CD4-positive, alpha-beta T cell treated with Interleukin-17A for 1 hour (primary cell): ENCODE measurements at places on chromosomes 3 and 15.

GRCh38 chr3:11377719-11378118 is 105.5 kb downstream of the ATG7 start:
- DNase-seq: no peak

GRCh38 chr3:172391592-172392302 is 56.5 kb downstream of the GHSR start:
- DNase-seq: no peak

GRCh38 chr3:97613139-97613538 is 151.4 kb upstream of the ARL6 start:
- DNase-seq: no peak

DNA sequence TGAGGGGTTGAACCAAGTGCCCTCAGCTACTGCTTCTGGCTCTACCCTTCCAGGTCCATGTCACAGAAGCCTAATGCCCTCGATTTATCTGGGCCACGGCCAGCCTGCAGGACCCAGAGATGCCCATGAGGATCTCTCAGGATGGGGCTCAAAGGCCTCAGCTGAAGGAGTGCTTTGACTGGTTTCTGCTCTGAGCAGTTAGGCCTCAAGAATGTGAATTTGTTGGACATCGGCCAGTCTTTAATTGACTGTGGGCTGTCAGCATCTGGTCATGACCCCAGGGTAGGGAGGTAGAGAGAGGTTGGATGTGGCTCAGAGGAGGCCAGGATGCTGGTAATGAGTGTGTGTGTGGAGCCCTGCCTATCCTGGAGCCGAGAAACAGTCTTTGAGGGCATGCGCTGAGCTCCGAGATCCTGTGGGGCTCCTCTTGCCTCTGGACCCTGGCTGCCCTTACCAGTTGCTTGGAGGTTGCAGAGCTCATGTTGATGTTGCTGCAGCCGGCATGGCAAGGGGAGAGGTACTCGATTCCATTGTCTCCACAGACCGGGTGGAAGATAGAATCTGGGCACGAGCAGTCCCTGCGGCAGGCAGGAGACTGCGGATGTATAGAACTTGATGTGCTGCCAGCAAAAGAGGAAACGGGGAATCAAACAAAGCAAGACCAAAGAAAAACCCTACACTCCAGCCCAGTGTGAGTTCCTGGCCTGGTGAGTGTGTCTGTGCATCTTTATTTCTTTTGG is 49.1 kb upstream of the RAB6B start:
- DNase-seq: no peak

DNA sequence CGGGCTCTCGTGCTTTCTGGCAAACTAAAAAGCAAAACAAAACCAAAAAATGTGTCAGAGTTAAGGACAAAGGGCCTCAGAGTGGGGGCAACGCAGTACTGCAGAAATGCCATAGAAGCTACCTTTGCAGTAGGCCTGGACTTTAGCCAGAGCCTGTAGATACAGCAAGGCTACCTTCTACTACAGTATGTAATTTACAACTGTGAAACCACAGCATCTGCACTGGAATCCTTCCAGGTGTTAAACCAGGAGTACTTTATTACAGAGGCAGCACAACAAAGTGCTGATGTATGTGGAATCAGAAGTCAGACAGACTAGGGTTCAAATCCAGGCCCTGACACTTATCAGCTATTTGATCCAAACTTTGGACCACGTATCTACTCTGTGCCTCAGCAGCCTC is 34.9 kb downstream of the RUBCN start:
- DNase-seq: no peak

DNA sequence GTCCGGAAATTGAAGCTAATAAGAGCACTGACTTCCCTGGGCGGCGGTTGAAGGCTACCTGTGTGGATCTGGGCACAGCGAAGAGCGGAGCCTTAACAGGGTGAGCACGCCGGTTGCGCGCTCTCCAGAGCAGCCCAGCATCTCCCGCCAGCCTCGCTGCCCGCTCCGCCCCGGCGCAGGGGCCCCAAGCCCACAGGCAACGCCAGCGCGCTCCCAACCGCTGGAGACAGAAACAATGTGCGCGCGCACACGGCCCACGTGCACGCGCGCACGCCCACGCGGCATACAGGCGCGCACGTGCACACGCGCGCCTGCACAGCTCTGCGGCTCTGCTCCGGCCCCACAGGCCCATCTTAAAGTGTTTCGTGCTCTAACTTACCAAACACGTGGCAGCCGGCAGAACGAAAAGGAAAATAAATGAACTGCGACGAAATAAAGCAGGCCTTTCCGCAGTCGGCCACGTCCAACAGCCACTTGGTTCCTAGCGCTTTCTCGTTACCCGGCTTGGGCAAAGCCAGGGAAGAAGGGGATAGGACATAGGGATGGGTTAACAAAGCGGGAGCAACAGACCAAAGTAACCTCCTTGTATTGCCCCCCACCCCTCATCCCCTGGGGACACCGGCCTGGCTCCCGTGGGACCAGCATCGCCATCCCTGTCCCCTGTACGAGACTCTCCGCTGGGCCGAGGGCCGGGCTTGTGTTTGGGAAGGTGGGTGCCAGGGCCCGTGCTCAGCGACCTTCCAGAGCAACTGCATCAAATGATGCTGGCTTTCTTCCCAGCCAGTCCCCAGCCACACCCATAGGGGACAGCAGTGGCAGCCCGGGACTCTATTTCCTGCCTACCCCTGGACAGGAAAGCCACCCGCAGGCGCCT is 203.7 kb downstream of the ABHD5 start:
- DNase-seq: no peak

DNA sequence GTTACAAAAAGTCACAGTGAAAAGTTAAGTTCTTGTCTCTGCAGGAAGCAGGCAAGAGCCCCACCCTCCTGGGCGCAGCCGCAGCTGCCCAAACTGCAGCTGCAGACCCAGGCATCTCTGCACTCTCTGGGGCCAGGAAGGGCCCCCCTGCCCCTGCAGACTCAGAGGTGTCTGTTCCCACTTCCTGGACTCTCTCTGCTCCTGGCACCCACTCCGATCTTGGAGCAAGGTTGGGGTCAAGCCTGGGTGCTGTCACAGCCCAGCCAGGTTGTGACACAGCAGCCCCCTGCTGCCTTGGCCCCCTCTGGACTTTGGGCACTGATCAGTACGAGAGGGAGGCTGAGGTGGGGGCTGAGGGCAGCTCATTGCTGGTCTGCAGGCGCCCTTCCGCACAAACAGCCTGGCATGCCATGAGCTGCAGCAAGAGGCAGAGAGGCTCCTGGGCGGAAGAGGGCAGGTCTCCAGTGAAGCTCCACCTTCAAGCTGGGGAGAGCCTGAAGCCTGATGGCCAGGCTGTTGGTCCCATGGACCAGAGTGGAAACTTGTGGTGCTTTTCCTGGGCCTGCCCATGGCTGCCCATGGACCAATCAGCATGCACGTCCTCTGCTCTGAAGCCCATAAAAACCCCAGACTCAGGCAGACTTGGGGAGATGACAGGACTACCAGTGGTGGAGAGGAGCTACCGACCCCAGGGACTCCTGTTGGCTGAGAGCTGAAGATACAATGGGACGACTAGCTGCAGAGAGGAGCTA is 42.9 kb upstream of the LRRFIP2 start:
- DNase-seq: peak; percentile 28

GRCh38 chr15:80423215-80423614 is 19.0 kb downstream of the ARNT2 start:
- DNase-seq: no peak

- DNase-seq: no peak
Measured at GRCh38 chr3:171372694-171373093, 87.5 kb downstream of the TNIK start.

DNA sequence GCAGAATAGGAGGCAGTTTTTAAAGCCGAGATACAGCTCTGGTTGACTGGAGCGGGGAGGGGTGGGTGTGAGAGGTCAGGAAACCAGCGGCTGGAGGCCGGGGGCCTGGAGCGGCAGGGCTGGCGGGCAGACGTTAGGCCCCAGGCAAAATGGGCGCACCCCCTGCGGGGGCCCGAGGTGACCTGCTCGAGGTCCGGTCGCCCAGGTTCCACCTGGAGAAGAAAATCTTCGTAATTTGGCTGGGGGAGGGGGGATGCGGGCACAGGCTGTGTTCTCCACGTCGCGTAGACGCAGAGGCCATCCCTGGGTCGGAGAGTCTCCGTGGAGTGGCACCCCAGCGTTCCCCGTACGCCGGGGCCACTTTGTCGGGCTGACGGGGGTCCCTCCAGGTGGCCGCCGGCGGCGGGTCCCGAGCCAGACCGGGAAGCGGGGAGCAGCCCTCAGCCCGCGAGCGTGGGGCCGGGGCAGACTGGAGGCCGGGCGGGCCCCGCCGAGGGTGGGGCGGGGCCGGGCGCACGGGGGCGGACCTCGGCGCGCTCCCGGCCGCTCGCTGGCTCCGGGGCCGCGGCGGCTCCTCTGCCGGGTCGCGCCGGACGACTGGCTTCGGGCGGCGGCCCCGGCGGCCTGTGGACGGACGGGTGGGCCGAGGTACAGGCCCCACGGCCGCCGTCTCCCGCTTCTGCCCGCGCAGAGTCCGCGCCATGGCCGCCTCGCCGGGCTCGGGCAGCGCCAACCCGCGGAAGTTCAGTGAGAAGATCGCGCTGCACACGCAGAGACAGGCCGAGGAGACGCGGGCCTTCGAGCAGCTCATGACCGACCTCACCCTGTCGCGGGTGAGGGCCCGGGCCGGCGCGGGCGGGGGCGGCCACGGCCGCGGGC is at the start of gene CRTC3:
CRTC3 (plus strand) TSS at position 553 of the 879 bp plus-strand sequence; CDS start at position 702, 149 bp downstream.
- peak; percentile 61 for DNase-seq

GRCh38 chr3:50275141-50275995 is 3.5 kb upstream of the LSMEM2 start:
- DNase-seq: no peak

DNA sequence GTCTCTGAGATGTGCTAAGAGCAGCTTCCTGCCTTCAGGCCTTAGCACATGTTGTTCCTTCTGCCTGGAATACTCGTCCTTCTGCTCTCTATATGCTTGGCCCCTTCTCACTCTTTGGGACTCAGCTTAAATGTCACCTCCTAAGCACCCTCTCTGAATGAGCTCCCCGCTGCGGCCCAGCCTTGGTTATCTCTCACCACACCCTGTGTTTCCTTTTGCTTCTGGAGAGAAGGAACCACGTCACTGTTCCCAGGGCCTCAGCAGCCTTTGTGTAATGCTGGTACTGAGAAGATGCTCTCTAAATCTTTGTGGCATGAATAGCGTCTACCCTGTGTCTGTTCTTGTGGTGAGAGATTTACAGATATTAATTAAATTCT is 2.2 kb downstream of the FAH start:
- DNase-seq: no peak

GRCh38 chr3:126083511-126083912 is 412 bp downstream of the SLC41A3 start:
- DNase-seq: peak; percentile 46

- DNase-seq: no peak
Measured at GRCh38 chr3:5616873-5617272, 429.4 kb downstream of the EDEM1 start.

DNA sequence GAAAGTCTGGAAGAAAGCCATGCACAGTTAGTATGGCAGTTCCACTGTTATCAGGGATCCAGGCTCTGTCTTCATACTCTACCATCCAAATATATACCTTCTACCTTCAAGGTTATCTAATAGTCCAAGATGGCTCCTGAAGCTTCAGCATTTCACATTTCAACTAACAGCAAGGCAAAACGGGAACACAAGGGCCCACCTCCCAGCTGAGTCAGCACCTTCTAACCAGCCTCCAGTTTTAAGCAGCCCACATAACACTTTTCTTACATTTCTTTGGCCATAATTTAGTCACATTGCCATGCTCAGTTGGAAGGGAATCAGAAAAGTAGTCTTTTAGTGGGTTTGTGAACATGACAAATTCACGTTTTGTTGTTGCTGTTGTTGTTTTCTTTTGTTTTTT is 15.4 kb upstream of the MSL2 start:
- DNase-seq: no peak

DNA sequence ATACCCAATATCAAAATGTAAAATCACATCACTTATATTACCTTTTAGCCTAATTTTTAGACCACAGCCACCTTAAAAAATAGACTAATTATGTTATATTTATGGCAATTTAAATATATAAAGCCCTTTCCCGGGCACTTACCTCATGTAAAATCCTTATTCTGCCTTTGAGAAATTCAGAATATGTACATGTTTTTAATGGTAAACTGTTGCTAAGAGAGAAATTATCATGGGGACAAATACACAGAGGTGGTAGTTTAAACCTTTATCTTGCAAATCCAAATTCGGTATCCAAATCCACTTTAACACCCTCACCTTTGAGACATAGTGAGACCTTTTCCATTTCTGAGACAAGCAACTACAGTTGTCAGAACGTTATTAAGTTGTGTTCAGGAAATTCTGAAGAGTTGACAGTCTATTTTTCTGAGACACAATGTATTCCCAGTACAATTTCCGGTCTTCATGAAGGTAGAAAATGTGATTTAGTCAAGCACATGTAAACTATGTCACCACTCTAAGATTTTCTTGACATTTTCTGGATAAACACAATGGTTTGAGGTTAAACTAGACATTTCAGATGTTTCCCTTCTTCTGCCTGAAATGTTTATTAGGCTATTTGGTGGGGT is 10.6 kb upstream of the VGLL3 start:
- no peak for DNase-seq

GRCh38 chr15:39248204-39248603 is 332.7 kb upstream of the THBS1 start:
- DNase-seq: no peak
